Esophagus squamous epithelium (tissue), 5 donors: ENCODE measurements at places on chromosomes 5 and 9.

GRCh38 chr5:154207204-154207603, 16.7 kb downstream of the GALNT10 start:
- H3K4me3 ChIP-seq = no peak overlapping the region
- peaks cover 11% of the 10 kb centered on the region for H3K4me1 ChIP-seq
- H3K27ac ChIP-seq = no peak overlapping the region
- no peaks in the 10 kb centered on the region for H3K36me3 ChIP-seq

- no peaks in the 10 kb centered on the region for H3K27me3 ChIP-seq
- no peaks in the 10 kb centered on the region for H3K4me1 ChIP-seq
- DNase-seq = no peak
- H3K4me3 ChIP-seq = no peak overlapping the region
- no peak overlapping the region for H3K27ac ChIP-seq
These were observed 33.6 kb downstream of the ERMP1 start for GRCh38 chr9:5799314-5799713.

GRCh38 chr9:94108584-94108983, 24.3 kb downstream of the PTPDC1 start:
- H3K27me3 ChIP-seq = no peaks in the 10 kb centered on the region
- DNase-seq = no peak

- H3K27me3 ChIP-seq = no peaks in the 10 kb centered on the region
- H3K4me1 ChIP-seq = peaks cover 6% of the 10 kb centered on the region
- H3K27ac ChIP-seq = no peak overlapping the region
- DNase-seq = no peak
These were observed 56.6 kb downstream of the CAMSAP1 start for GRCh38 chr9:135850737-135851136.

GRCh38 chr9:123615381-123615780, 259.4 kb downstream of the CRB2 start:
- H3K36me3 ChIP-seq = no peaks in the 10 kb centered on the region
- no peak overlapping the region for H3K4me3 ChIP-seq
- DNase-seq = no peak
